Stromal cell of bone marrow (primary cell): ENCODE measurements at places on chromosomes 12 and 14.

DNA sequence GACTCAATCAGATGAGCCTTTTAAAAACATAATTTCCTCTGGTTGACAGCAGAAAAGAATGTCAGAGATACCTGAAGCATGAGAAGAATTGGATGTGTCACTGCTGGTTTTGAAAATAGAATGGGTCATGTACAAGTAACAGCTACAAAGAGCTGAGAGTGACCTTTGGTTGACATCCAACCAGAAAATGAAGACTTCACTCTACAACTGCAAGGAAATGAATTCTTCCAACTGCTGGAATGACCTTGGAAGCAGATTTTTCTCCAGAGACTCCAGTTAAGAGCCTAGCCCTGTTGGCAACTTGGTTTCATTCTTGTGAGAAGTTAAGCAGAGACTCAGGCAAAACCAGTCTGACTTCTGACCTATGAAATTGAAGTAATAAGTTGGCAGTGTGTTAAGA lies 505.9 kb downstream of the SLC16A7 start:
- peak; percentile 33 for DNase-seq

DNA sequence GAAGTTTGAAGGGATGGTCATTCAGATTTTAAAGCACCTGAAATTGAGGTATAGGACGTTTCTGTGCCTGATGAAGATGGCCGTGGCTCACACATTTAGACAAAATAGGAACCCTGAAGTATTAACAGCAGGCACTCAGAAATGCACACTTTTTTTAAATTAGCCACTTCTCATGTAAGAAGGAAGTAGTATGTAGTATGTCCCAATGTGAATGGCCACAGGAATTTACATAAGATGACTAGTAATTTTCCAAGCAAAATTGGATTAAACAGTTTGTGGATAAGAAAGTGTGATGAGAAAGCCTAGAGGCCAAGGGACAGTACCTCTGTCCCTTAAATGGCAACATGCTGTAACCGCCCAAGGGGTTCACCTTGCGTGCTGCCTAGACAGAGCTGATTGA lies 1.8 kb upstream of the MIS18BP1 start:
- DNase-seq: no peak

DNA sequence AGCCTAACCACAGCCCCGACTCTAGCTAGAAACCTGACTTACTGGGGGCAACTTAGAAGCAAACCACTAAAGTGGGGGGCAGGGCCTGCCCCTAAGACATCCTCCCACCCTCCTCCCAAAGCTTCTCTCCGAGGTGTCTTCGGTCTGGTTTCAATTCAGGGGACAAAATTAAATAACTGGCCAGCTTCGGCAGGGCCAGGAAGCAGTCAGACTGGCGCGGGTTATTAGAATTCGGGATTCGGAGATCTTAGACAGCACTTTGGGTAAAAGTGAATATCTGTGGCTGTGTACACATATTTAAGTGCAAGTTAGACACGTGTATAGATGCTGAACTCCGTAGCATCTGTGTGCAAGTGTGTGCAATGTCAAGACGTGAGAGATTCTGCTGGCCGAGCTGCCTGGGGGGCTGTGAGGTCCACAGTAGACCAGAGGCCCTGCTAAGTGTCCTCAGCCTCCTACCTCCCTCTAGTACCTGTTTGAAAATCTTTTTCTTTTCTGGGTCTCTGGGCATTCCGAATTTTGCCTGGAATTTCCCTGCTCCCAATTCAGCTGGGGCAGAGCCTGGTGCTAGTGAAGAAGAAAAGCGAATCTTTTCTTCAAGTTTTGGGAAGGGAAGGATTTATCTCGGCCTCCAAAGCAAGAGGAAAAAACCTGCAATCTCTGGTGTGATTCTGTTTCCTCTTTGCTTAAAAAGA lies 4.0 kb upstream of the HOXC10 start:
- no peak for DNase-seq

GRCh38 chr14:85575617-85575898 lies 45.6 kb downstream of the FLRT2 start:
- no peak for DNase-seq

DNA sequence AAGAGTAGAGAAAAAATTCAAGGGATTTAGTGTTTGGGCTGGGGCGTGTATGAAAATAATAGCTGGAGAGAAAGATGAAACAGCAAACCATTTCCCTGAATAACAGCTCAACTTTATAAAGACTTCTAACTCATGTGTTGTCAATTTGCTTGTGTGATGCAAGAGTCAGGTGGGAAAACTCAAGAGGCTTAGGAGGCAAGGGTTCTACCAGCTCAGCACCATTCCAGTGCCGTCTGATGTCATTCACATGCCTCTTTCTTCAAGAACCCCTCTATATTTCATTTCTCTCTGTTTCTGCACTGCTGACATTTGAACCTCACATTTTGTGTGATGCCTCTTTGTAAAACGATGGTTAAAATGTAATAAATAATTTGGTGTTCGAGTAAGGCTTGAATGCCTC lies 192.2 kb downstream of the PRKD1 start:
- no peak for DNase-seq

- no peak for DNase-seq
Observed at GRCh38 chr14:85907536-85907935, 377.6 kb downstream of the FLRT2 start.

DNA sequence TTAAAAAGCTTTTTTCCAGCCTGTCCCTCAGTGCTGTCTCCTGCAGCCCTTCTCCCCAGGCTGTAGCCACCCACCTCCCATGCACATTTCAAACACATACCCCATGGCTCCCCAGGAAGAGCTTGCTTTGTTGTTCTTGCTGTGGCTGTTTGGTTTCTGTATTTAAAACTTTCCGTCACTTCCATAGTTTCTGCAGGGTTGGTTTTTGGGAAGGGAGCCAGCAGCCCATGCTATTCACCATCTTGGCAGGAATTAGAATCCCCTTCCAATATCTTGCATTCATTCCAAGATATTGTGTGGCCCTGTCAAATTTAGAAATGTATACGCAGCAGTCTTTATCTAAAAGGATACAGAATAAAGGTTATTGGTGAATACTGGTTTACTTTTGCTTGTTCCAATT lies 29.6 kb downstream of the CFAP251 start:
- no peak for DNase-seq

DNA sequence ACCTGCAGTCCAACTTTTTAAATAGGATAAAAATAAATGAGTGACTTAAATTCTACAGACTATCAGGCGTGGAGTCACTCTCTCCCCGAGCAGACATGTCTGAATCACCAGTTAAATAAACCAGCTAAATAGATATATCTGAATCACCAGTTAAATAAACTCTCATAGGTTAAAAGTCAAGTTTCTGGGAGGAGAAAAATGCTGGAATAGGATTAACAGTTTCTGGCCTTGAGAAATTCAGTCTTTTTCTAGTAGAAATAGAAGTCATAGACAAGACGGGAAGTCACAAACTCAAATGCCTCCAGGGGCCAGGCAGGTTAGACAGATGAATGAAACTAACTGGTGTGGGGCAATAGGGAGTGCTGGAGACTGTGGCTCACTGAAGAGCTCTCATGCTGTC lies 258.6 kb upstream of the TMEM132C start:
- peak; percentile 59 for DNase-seq

DNA sequence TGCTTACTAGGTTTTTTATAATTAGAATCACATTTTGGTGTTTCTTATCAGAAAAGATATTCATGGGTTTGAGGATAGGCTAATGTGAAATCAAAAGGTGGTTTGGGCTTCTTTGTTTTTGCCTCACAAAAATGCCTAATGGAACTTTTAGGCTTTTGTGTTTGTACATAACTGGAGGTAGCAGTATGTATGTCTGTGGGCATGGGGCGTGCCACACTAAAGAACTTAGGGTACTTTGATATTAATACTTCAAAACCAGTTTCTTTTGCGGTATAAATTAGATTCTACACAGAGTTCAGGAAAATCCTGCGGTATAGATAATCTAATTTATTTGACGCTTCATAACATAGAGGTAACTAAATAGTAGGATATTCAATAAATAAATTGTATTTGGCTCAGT lies 1.9 kb downstream of the ETV6 start:
- no peak for DNase-seq
